ENCODE measurements at places on chromosomes 16 and 17. TPM values are rescaled to one million over a fixed set of nuclear protein-coding genes. Genes with fewer than 3 reads are reported as not detected.

DNA sequence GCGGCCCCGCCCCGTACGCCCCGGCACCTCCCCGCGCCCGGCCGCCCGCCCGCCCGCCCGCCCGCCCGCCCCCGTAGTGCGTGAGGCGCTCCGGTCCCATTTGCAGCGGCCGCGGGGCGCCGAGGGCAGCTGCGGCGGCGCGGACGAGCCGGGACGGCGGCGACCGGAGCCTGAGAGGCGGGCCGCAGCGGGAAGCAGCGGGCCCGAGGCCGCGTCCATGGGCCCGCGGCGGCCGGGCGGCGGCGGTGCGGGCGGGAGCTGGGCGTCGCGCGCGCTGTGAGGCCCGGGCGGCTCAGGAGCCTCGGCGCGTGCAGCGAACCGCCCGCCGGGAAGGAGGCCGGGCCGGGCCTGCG, at the start of gene MPRIP:
MPRIP (plus strand) TSS at position 74 of the 353 bp plus-strand sequence. CDS start 392 bp downstream, outside the sequence.
- no peak for DNase-seq

DNA sequence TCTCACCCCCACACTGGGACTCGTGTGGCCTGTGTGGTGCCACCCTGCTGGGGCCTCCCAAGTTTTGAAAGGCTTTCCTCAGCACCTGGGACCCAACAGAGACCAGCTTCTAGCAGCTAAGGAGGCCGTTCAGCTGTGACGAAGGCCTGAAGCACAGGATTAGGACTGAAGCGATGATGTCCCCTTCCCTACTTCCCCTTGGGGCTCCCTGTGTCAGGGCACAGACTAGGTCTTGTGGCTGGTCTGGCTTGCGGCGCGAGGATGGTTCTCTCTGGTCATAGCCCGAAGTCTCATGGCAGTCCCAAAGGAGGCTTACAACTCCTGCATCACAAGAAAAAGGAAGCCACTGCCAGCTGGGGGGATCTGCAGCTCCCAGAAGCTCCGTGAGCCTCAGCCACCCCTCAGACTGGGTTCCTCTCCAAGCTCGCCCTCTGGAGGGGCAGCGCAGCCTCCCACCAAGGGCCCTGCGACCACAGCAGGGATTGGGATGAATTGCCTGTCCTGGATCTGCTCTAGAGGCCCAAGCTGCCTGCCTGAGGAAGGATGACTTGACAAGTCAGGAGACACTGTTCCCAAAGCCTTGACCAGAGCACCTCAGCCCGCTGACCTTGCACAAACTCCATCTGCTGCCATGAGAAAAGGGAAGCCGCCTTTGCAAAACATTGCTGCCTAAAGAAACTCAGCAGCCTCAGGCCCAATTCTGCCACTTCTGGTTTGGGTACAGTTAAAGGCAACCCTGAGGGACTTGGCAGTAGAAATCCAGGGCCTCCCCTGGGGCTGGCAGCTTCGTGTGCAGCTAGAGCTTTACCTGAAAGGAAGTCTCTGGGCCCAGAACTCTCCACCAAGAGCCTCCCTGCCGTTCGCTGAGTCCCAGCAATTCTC, 27.4 kb downstream of the STH start:
- DNase-seq, result no peak

Gene MYH13
- total RNA-seq, result 0.13 TPM

Gene SUPT4H1
- total RNA-seq, result 46.0 TPM

Gene FBXL19
- total RNA-seq, result 28.6 TPM

Data from LHCN-M2 (cell line).